ENCODE measurements at places on chromosomes 11 and 22. TPM values are rescaled to one million over a fixed set of nuclear protein-coding genes. Genes with fewer than 3 reads are reported as not detected.

The APOBEC3B gene
- total RNA-seq, result 26.3 TPM

The SLC22A6 gene
- total RNA-seq, result not detected

The OR51S1 gene
- not detected for total RNA-seq

The DCDC1 gene
- not detected for total RNA-seq

DNA sequence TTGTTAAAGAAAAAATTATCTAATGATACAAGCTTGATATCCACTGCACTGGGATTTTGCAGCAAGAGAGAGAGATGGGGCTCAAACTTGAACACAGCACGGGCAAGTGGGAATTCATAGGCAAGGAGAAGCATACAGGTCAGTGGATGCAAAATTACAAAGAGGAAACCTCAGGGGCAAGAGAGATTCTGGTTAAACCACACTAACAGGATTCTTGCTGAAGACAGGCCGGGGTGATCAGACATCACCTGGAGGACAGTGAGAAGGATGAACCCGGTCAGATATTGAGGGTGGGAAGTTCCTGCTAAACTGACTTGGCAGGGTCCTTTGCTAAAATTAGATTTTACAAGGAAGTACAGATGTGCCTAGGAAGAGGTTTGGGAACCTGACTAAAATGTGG lies 2.5 kb upstream of the PLAAT4 start:
- H3K4me1 ChIP-seq, result peaks cover 34% of the 10 kb centered on the region

DNA sequence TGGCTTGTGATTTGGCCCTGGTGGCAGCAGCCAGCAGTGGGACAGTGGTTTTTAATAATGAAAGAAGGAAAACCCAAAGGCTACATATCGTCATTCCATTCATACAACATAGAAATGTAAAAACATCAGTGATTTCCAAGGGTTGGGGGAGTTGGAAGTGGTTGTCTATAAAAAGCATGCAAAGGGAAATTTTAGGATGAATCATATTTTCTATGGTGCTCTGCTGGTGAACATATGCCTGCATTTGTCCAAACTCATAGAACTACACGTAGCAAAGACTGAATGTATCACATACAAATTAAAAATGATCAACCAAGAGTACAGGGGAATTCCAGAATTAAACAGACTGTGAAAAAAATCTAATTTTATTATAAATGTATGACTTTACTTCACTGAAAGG lies 11.1 kb downstream of the OR5B3 start:
- H3K36me3 ChIP-seq, result no peaks in the 10 kb centered on the region
- H3K27ac ChIP-seq, result no peak overlapping the region
- no peak overlapping the region for H3K4me3 ChIP-seq
- DNase-seq, result no peak
- no peaks in the 10 kb centered on the region for H3K4me1 ChIP-seq

GRCh38 chr11:134643115-134644012 lies 231.3 kb upstream of the B3GAT1 start:
- no peak for DNase-seq
- H3K27ac ChIP-seq, result no peak overlapping the region
- no peaks in the 10 kb centered on the region for H3K4me1 ChIP-seq
- H3K36me3 ChIP-seq, result no peaks in the 10 kb centered on the region
- no peak overlapping the region for H3K4me3 ChIP-seq

DNA sequence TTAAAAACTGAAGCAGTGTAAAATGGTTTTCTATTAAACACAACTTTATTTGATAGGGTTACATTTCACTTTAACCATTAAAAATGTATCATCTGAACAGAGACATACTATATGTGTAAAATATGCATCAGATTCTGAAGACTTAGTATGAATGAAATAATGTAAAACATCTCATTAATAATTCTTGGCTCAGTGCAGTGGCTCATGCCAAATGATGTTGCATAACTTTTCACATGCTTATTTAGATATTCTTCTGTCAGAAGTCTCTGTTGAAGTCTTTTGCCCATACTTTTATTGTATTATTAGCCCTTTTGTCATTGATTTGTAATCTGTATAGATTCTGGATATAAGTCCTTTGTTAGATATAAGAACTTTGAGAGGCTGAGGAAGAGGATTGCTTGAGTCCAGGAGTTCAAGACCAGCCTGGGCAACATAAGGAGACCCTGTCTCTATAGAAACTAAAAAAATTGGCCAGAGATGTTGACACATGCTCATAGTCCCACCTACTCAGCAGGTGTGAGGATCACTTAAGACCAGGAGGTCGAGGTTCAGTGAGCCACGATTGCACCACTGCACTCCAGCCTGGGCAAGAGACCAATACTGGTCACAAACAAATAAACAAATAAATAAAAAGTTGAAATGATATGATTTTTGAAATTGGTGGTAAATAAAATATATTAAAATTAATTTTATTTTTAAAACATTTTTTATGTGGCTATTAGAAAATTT lies 73.8 kb upstream of the PARVA start:
- H3K4me1 ChIP-seq, result no peaks in the 10 kb centered on the region
- no peak overlapping the region for H3K4me3 ChIP-seq
- H3K27ac ChIP-seq, result no peak overlapping the region
- H3K27me3 ChIP-seq, result no peaks in the 10 kb centered on the region
- no peaks in the 10 kb centered on the region for H3K36me3 ChIP-seq

Measured in GM12878 (cell line).